ENCODE measurements at places on chromosomes 3 and 15. TPM values are rescaled to one million over a fixed set of nuclear protein-coding genes. Genes with fewer than 3 reads are reported as not detected.

GRCh38 chr15:99409097-99409473 is 156.7 kb upstream of the MEF2A start:
- DNase-seq: peak; percentile 40

Gene ECE2
- total RNA-seq: not detected

Gene ANKRD34C
- not detected for total RNA-seq

- no peak for DNase-seq
Observed at GRCh38 chr3:151479452-151479851, 18.6 kb upstream of the IGSF10 start.

DNA sequence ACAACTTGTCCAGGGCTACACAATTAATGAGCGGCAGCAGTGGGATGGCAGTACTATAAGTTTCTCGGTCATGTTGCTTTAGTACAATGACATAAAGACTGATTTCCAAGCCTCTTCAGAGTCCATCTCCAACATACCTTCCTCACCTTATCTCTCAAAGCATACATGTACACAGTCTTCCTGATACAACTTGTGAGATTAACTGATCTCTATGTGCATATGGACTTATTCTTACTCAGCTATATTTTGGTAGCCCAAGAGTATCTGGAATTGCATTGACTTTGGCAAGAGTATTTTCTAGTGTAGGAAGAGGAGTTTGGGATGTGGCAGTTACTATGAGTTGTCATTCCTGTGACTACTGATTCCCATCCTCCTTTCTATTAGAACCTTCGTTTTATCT is 575.0 kb downstream of the EDEM1 start:
- no peak for DNase-seq

DNA sequence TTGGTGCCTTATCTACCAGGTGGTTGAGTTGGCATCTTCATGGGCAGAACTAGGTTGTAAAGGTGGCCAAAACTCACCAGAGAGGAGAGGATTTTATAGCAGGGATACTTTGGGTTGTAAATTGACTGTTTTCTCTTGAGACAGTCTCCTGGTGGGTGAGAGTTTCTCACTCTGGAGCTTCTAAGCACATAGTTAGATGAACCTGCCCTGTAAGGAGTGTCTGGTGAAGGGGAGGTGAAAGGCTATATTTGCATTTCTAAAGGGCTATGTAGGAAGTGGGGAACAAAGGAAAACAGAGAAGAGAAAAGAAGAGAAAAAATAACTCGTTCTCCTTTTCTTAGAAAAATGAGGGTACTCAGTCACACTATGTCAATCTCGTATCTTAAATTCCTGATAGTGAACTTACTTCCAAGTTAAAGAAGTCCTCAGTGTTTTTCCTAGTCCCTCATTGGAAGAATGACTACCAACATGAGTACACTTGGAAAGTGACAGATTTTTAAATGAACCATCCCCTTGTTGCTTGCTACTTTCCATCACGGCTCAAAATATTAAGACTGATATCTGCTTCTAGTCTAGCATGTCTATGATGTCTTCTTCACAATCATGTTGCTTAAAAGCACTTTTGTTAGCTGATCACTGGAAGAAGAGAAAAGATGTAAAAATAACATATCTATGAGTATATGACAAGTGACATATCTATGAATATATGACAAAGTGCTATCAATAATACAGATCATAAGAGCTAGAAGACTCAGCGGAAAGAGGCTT is 113.8 kb upstream of the P2RY1 start:
- DNase-seq: no peak

DNA sequence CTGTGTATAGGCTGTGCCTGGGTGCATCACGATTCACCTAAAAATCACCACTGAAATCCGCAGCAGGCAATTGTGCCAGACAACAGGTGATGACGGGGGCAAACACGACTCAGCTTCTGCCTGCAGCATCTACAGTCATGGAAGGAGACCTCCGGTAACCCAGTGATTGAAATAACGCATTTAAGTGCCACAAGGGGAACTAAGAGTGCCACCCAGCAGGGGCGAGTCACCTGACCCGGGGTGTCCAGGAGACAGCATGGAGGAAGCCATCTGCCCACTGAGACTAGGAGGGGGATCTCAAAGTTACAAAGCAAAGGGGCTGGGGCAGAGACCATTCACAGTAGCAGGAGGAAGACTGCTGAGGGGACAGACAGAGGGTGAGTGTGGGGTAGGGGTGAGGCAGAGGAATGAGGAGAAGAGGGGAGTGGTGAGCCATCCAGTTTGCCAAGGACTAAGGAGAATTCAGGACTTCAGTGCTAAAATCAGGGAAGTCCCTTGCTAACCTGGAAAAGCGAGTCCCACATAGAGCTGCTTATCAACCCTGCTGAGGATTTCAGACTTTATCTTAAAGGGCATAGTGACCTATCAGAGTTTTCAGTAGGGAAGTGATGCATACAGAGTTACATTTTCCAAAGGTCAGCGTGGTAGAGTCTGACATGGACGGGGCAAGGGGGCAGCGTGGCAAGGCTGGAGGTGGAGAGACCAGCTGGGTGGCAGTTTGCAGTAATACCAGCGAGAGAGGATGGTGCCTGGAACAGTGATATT is 256.7 kb upstream of the HES1 start:
- no peak for DNase-seq

- DNase-seq: no peak
Observed at GRCh38 chr15:93932164-93932776, 299.1 kb upstream of the MCTP2 start.

DNA sequence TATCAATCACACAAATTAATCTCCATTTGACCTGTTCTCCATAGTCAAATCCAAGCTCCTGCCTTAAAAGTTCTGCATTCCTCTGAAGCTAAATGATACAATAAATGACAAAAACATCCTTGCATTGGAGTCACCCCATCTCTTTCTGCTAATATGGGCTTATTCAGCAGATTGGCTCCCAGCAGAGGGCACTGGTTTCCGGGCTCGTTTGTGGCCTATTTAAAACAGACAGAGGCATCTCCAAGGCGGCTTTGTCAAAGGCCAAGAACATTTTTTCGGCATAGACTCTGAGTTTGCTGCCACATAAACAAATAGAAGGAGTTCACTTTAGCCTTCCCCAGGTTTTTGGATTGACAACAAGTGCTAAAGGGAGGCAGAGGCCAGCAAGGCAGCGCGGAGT is 204.4 kb upstream of the RASGRP1 start:
- peak; percentile 13 for DNase-seq

Gene CHRNA5
- 12.7 TPM for total RNA-seq

GRCh38 chr3:25080461-25080860 is 347.6 kb upstream of the RARB start:
- DNase-seq: no peak

Gene KCNH8
- not detected for total RNA-seq

Gene CBLB
- 39.8 TPM for total RNA-seq

Gene PTX3
- total RNA-seq: 172 TPM

Gene IL16
- total RNA-seq: 2.1 TPM

- DNase-seq: no peak
Observed at GRCh38 chr3:123444744-123445143, 4.1 kb downstream of the ADCY5 start.

DNA sequence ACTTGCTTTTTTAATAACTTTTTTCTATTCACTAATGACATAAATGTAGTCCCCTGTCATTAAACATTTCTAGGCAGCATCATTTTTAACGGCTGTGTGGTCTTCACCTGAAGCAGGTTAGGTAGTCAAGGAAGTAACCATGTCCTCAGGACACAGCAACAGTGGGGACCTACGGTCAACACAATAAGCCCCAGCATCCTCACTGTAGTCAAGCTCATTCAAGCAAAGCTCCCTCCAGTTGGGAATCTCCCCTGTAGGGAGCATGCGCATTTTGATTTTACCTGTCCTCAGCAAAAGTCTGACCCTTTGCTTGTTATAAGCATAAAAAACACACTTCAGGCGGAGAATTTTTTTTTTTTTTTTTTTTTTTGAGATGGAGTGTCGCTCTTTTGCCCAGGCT is 151.4 kb downstream of the SHQ1 start:
- DNase-seq: no peak

DNA sequence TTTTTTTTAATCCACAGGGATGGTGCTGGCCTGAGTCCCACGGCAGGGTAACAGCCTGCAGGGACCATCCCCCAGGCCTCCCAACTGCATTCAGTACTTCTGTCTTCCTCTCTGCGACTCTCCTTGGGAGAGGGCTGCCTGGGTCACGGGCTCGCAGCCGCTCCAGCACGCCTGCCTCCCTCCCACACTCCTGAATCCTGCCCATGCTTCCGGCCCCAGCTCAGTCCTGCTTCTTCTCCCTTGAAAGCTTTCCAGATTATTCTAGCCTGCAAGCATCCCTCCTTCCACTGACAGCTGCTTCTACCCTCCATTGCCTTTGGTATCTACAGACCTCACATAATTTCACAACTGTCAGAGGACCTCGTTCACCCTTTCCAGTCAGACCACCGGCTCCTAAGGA is 32.4 kb downstream of the MEGF11 start:
- DNase-seq: no peak

- no peak for DNase-seq
Observed at GRCh38 chr3:101722394-101723173, 1.8 kb upstream of the CEP97 start.

Gene CPNE9
- total RNA-seq: not detected

Gene LMLN
- total RNA-seq: 6.5 TPM

Gene SATB1
- 6.2 TPM for total RNA-seq

DNA sequence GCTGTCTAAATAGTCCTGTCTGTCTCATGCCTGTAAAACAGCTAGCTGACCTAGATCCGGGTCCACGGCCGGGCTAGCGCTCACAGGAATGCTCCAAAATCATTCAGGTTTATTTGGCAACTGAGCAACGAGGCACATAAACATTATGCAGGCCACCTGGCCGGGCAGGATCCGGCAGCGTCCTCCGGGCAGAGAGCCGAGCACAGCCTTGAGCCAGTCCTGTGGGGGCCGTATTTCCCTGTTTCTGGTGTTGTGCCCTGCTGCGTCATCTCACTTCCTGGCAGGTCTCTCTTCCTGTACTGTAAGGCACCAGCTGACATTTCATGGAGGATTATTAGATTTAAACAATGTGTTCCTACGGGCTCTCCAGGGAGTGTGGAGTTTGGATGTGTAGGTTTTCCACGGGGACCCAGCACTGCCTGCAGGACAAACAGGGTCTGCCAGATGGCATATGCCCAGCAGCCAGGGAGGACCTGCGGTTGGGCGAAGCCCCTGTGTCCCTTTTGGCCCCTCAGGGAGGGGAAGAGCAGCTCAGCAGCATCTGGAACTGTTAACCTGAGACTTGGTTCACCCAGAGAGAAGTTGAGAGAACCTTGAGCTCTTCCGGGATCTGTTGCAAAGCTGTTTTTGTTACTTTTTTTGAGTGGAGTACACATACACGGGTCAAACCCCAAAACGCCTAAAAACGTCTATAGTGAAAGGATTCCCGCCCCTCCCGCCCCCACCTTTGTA is 16.6 kb upstream of the LRRK1 start:
- peak; percentile 90 for DNase-seq

DNA sequence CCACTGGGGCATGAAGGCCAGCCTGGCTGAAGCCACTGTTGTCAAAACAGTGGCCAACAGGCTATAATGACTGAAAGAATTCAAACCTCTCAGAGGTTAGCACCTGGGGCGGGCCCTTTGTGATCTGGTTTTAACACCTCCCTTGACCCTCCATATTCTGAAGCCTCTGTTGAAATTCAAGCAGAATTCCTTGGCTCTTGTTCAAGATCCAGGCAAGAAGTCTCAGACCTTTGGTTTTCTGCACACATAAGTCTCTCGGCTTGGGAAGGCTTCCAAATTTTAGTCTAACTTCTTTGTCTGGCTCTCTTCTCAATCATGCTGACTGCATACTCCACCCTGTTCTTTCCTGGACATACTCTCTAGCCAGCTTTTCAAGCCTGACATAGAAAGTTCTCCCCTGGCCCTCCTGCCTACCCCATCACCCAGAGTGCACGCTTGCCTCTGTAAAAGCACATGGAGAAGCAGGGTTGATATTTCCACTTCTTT is 144.5 kb downstream of the PDZRN3 start:
- DNase-seq: no peak

DNA sequence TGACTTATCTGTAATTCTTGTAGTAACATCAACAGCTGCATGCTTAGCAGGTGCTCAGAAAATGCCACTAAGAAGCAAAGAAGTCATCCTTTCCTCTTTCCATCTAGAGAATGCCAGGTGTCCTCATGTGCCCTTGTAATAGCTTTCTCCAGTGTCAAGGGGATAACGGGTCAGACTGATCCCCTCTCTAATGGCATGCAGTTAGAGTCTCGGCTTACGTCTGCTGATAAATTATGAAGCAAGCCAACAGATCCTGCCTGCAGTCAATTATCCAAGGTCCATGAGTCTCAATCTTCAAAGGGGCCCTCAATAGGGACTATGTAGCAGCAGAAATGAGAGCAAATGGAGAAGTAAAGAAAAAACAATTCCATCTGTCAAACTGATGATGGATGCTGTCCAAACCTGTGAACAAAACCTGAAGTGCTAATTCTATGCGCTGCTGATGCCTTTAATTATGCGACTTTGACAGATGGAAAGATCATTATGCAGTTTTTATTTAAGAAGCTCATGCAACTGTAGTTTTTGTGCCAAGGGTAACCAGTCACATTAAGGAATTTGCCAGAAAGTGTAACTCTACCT is 162.8 kb upstream of the PEX5L start:
- DNase-seq: no peak

- DNase-seq: no peak
Observed at GRCh38 chr15:27271258-27271657, 300.3 kb downstream of the GABRG3 start.

DNA sequence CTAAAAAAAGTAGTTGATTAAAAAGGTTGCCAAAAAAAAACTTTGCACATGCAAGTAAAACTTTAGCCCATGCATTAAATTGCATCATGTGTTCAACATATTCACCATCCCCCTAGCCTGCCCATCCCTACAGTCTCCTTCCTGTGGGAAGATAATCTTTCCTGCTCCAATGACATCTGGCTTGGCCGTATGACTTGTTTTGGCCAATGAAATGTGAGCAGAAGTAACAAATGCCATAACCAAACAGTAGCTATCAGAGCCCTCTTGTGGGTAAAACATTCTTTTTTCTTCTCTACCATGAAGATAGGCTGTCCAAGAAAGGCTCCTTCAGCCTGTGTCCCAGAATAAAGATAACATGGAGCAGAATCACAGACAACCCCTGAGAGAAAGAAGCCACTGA is 15.3 kb downstream of the ERC2 start:
- DNase-seq: no peak

GRCh38 chr3:111509308-111509707 is 32.7 kb upstream of the CD96 start:
- DNase-seq: no peak

DNA sequence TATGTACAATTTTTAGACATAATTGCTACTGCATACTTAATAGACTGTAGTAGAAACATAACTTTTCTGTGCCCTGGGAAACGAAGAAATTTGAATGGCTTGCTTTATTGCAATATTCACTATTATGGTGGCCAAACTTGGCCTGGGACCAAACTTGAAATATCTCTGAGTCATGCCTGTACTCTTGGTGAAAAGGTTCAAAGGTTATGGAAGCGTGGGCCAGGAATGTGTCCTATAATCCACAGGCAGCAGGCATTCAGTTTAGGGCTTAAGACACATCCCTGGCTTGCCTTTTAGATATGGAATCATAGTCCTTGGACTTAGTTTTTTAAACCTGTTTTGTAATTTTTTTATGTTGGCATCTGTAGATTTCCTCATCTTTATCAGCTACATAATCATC is 124.3 kb downstream of the LRIG1 start:
- DNase-seq: peak; percentile 69

Gene ATP13A4
- total RNA-seq: not detected

Data from endothelial cell of umbilical vein (primary cell).